NCI-H2171 treated with DMSO at 0.1 percent for 48 hours (cell line): ENCODE measurements at places on chromosomes 3 and 15.

DNA sequence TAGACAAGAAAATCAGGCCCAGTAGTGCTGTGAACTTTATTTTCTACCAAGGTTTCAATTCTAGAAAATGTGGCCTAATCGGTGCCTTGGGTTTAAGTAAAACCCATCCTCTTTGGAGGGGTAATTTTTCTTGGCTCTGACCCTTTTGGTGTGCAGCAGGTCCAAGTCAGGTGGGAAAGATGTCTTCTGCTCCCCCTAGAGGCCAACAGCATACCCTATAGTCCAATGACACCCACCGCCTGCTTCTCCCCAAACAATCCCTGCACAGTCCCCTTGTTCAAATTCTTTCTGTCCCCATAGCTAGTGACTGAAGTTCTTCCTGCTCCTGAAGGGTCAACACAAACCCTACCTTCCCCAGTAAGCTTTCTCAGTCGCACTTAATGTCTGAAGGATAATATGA lies 261.8 kb upstream of the GOLGA6L4 start:
- peak; percentile 8 for DNase-seq

DNA sequence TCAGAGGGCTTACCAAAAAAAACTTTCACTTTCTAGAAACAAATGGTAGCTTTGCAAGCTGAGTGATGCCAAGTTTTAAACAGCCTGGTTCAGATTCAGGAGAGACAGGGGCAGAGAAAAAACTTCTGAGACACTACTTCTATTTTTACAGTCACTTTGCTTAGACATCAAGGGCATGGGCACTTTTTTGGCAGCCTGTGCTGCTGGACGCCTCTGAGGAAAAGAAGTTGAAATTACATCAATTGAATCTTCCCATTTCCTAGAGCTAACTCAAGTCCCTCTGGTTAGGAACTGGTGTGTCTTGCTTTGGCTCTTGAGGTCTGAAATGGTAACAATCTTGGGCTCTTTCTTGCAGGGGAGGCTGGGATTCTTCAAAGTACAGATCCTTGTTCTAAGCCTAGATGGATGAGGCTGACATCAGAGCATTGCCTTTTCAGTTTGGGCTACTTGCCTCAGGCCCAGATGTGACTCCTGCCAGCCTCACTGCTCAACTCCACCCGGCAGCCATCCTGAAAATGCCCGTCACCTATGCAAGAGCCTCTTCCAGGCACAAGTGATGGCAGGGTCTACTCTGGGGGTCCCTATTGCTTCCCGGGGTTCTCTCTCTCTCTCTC lies 357.5 kb downstream of the FOXP1 start:
- no peak for DNase-seq

DNA sequence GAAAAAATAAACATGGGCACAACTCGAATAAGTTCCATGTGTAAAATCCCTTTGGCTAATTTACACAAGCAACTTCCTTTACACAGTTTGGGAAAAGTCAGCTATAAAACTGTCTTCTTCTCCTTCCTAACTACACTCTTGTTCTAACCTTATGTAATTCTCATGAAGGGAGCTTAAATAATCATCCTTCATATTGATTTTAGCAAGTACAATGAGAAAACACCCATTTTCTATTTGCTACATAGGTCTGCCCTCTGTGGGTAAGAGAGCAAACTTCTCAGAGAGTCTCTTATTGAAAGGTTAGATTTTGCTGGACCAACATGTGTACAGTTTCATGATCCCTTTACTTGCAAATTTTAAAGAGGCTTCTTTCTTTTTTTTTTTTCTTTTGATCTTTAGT lies 398.5 kb downstream of the ROBO1 start:
- DNase-seq: no peak

- DNase-seq: peak; percentile 17
These were observed 66.3 kb upstream of the HES1 start for GRCh38 chr3:194069421-194070219.

GRCh38 chr3:8574670-8575322 lies 69.8 kb downstream of the SSUH2 start:
- DNase-seq: no peak

GRCh38 chr15:93231261-93231925 lies 142.4 kb upstream of the RGMA start:
- no peak for DNase-seq

DNA sequence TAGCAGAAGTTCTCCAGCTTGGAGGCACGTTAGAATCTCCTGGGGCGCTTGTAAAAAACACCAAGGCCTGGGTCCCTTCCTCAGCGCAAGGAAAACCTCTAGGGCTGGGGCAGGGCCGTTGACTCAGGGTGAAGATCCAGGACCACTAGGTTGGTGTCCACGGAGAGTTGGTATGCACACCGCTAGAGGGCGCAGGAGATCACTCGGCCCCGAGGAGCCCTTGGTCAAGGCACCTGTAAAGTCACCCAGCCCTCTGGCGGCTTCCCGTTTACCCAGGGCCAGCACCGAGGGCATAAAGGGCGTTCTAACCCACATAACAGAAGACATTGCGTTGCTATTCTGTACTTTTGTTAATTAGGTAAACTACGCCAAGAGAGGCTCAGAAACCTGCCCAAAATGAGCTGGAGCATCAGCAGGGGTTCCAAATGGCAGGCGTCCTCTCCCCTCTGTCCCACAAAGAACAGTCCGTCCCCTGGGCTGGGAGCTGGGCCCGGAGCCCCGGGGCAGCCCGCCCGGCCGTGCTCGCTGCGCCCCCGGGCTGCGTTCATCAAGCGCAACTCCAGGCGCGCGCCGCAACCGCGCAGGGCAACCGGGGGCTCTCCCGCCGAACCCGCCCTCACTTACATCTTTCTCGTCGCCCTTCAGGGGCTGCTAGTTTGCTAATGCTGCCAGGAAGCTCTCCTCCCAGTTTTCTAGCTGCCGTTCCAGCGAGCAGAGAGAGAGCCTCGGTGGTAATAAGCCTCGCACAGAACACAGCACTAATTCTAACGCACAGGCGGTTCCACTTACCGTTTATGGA lies 332.1 kb downstream of the ARRDC4 start:
- DNase-seq: no peak

- no peak for DNase-seq
These were observed 16.0 kb upstream of the MRPS22 start for GRCh38 chr3:139327861-139328260.

- DNase-seq: no peak
These were observed 131.5 kb upstream of the SATB1 start for GRCh38 chr3:18556503-18557135.

DNA sequence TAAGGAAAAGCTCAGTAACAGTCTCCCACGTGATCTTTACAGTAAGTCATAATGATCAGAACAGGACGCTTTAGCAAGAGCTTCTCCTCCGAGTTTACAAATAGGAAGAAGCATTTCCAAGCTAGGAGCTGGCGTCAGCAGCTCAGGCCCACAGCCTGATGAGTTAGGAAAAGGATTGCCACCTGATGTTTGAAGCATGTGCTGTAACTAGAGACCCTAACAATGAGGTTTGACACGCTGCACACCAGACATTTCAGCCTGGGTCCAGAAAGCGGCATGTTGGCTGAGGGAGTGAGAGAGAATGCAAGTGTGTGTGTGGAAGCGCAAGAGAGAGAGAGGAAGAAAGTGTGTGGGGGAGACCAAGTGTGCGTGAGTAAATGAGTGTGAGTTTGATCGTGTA lies 47.3 kb downstream of the TLE3 start:
- DNase-seq: no peak

- DNase-seq: no peak
These were observed 48.6 kb downstream of the RAP2B start for GRCh38 chr3:153210660-153211059.

- DNase-seq: no peak
These were observed 17.5 kb downstream of the DNAJB8 start for GRCh38 chr3:128449111-128449638.

GRCh38 chr3:16350597-16351318 lies 85.7 kb downstream of the OXNAD1 start:
- peak; percentile 3 for DNase-seq

- no peak for DNase-seq
These were observed 91.7 kb downstream of the MYO5A start for GRCh38 chr15:52436981-52437380.

- DNase-seq: peak; percentile 96
These were observed 31.8 kb downstream of the PCOLCE2 start for GRCh38 chr3:142857056-142857455.

GRCh38 chr3:126476166-126477060 lies 722 bp upstream of the ZXDC start:
- DNase-seq: peak; percentile 57

- no peak for DNase-seq
These were observed 160.9 kb downstream of the IMPG2 start for GRCh38 chr3:101159478-101159877.

DNA sequence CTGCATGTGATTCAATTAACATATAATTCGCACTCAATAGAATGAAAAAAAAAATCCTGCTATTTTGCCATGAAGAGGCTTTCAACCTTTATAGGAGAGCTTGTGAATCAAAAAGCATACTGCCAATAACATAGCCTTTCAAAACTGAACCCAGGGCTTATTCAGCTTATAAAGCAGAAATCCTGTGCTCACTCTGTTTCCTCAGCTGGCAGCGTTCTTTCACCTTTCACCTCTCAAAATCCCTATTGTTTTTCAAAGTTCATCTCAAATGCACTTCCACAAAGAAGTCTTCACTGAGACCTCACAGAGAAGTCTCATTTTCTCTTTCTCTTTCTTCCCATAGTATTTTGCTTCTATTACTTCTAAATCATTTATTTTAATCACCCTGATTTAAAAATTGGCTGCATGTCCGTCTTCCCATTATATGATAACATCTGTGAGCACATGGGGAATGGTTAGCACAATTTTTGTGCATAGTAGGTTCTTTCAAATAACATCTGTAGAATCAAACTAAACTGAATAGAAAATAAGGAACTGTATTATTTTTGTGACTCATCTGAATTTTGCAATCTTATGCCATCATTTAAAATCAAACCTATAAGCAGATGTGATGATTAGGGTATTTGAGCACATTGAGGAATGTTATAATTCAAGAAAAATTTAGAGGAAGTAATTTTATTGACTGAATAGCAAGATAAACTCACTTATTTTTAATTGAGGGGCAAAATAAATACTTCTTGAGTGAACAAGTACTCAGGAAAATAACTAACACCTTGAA lies 373.4 kb downstream of the NLGN1 start:
- no peak for DNase-seq

DNA sequence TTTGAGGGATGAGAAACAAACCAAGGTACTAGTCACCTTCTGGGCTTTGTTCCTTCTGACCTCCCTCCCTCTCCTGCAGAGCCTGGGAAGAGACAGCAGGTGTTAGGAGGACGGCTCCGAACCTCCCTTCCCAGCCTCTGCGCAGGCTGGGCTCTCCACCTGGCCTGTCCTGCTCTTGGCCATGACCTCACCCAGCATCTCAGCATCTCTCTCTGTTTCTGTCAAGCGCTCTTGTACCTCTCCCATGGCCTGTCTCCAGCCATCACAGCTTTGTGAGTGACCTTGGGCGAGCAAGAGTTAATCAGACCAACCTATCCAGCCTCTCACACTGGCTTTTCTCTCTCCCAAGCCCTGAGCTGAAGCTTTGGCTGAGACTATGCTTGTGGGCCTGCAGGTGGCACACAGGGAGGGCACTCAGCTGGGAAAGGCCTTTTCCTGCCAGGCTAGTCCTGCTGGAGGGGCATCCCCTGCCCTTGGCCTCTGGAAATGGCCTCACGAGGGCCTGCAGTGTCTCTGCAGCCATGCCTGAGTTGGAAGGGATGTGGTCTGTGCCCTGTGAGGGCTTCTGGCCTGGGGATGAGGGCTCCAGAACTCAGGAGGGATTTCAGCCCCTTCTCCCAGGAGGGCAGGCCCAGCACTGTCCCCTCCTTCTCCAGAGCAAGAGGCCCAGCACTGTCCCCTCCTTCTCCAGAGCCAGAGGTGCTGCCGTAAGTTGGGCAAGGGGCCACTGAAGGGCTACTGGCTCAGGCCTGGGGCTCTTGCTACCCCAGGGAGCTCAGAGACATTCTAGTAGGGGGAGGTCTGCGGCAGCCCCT lies 2.1 kb downstream of the CHST13 start:
- DNase-seq: no peak

DNA sequence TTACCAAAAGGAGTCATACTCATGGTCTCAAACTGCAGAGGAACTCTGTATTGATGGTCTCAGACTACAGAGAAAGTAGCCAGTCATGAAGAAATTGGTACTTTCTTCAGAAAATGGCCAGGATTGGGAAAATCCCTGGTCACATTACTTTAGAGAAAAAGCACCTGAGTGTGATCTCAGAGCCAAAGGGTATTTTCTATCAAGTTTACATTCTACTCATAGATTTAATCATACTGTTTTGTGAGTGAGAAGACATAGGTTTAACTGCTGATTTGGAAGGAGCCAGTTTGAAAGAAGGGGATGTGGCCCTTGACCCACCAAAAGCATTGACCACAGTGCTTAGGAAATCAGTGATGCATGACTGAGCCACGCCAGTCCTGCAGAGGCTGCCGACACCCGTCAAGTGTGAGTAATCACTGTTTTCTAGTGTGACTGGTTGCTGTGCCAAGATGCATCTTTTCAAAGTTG lies 203.6 kb downstream of the AKAP13 start:
- DNase-seq: peak; percentile 15

GRCh38 chr15:53401503-53401902 lies 358.0 kb downstream of the WDR72 start:
- DNase-seq: no peak

DNA sequence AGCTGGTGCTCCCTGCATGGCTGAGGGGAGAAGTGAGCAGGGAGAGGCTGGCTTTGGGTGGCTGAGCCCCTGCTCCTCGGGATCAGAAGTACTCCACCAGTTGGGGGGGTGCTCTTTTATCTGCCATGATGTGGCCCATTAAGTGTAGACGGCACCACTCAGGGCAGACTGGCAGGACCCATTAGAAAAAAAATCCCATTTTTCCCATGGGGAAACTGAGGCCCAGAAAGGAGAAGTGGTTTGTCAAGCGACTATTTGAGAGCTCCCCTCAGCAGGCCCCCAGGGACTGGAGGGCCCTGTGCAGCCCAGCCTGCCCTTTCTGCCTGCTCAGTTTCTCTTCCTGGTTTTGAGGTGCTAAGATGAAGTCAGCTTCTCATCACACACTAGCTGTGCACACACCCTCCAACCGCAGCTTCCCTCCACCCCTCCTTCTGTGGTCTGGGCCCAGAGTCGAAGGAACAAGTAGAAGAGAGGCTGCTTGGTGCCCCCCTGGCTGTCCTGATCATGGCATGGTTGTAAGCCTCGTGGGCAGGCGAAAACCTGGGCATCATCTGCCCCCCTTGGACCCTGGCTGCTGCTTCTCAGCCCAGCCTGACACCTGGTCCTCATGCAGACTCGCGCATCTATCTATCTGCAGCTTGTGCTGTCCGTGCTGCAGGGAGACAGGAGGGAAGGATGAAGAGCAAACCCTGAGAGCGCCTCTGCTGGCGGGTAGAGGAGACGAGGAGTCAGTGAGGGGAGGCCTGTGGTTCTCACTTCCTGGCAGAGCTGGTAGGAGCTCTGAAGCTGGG lies 5.6 kb downstream of the CSK start:
- no peak for DNase-seq

GRCh38 chr3:107683447-107683846 lies 160.7 kb downstream of the BBX start:
- no peak for DNase-seq

- DNase-seq: no peak
These were observed 42.1 kb upstream of the DLG1 start for GRCh38 chr3:197340521-197340871.
